T-helper 9 cell (primary cell): ENCODE measurements at places on chromosomes 16 and 17.

DNA sequence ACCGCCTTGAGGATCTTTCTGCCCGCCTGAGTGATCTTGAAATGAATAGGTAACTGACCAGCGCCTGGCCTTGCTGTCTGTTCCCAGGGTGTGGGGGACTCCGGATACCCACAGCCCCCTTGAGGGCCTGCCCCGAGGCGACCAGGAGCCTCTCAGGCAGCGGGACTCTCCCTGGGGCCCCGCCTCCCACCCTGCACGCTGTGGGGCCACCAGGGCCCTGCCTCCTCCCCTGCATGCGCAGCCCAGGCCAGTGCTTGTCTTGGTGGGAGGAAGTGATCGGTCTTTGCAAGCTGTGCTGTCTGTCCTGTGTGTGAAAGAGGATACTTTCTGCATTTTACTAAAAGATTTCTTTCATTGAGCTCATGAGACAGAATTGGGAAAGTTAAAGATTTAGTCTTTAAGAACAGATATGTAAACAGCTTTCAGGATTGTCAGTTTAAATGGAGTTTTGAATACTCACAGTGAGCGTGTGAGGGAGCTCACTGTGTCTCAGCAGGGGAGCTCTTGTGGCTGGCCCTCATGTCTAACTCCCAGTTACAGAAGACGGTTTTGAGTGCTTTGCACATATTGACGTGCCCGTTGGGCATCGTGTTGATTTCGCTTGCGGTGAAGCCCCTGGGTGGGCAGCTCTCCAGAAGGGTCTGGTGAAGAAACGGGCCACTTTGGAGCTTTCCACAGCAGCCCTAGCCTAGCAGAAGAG, 36.1 kb upstream of the CAPN15 start:
- DNase-seq: no peak

- DNase-seq: no peak
Observed at GRCh38 chr16:79069121-79069520, 531.4 kb downstream of the MAF start.

DNA sequence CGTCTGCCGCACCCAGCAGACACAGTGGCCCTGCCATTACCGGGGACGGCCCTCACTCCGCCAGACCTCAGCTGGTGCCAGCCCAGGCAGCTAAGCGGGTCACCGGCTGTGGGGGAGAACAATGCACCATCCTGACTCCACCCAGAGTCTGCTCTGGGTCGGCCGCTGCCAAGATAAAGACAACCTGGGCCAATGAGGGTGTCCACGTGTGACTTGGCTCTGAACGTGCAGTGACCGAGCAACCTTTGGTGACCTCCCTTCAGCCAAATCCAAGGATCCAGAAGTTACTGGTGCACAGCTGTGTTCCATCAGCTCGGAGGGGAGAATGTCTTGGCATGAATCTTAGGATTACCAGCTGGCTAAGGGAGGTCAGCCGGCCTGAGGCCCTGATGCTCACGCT, 155.9 kb downstream of the NTN1 start:
- no peak for DNase-seq

DNA sequence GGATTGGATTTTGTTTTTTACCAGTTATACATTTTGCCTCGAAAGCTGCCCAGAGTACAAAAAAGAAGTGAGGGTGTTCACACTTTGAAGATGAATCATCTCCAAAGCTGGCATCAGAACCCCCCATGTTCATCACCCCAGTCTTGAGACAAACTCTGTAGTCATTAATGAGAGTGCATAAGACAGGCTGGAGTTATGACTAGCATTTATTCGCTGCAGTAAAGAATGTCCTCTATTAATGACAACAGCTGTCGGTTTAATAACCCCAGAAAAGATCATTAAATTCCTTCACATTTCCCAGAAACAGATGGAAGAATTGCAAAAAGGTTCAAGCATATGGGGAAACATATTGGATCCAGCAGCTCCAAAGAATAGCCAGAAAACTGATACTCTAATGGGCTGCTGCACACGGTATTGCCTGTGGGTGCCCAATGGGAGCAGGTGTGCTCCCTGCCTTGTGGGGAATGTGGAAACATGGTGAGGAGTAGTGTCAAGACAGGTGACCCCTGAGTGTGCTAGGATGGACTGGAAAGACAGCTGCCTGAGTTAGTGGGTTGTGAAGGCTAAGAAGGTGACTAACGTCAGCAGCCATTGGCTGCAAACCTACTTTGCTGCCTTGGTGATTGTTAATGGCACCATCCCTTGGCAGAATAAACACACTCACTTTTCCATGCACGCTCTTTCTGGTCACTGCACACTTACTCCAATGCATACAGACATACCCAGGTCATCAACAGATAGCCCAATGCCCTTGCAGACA, 81.9 kb downstream of the AIPL1 start:
- DNase-seq: no peak

GRCh38 chr16:27907457-27907972, 156.0 kb downstream of the GSG1L start:
- no peak for DNase-seq

GRCh38 chr16:54987081-54987480, 56.4 kb downstream of the IRX5 start:
- no peak for DNase-seq

DNA sequence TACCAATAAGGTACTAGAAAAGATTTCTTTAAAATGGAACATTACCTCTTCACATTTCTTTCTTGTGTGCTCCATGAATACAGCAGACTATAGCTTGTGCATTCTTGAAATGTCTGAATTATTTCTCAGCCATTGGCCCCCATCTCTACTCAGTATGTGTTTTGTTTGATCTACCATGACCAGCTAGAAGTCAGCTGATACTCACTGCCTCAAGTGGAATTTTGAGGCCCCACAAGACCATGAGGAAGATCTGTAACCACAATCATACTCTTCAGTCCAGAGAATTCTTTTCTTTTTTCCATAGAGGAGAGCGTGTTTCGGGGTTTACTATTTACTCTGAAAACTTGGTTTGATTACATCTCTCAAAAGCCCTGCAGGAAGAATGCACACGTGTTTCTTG, 319.1 kb downstream of the TOX3 start:
- no peak for DNase-seq

- peak; percentile 13 for DNase-seq
Observed at GRCh38 chr17:33520426-33521330, 227.6 kb upstream of the ASIC2 start.

GRCh38 chr17:2081564-2081963, 26.7 kb downstream of the HIC1 start:
- no peak for DNase-seq
